Stomach (tissue), 19 donors: ENCODE measurements at places on chromosomes 6 and 20. TPM values are rescaled to one million over a fixed set of nuclear protein-coding genes. Genes with fewer than 3 reads are reported as not detected.

TFAP2A gene
- not detected for total RNA-seq

TBXT gene
- total RNA-seq: not detected

SASH1 gene
- total RNA-seq: 33.9 TPM

SMPDL3A gene
- total RNA-seq: 4.5 TPM

HSPA12B gene
- 6.1 TPM for total RNA-seq

GTSF1L gene
- not detected for total RNA-seq

TINAG gene
- 3.5 TPM for total RNA-seq

SLC13A3 gene
- not detected for total RNA-seq

HFE gene
- 7.5 TPM for total RNA-seq

DZANK1 gene
- 2.2 TPM for total RNA-seq

PRDM13 gene
- total RNA-seq: not detected

CD24 gene
- 854 TPM for total RNA-seq

TBX18 gene
- 4.6 TPM for total RNA-seq

PTPRK gene
- total RNA-seq: 287 TPM

INSM1 gene
- not detected for total RNA-seq

POU5F1 gene
- total RNA-seq: not detected

BTNL2 gene
- not detected for total RNA-seq

TNXB gene
- 71.0 TPM for total RNA-seq

GRCh38 chr20:20235681-20236080 lies 132.2 kb upstream of the INSM1 start:
- H3K36me3 ChIP-seq: no peaks in the 10 kb centered on the region
- H3K27ac ChIP-seq: no peak overlapping the region
- no peak for DNase-seq
- H3K4me1 ChIP-seq: no peaks in the 10 kb centered on the region
- no peak overlapping the region for H3K4me3 ChIP-seq
- peaks cover 6% of the 10 kb centered on the region for H3K27me3 ChIP-seq

DNA sequence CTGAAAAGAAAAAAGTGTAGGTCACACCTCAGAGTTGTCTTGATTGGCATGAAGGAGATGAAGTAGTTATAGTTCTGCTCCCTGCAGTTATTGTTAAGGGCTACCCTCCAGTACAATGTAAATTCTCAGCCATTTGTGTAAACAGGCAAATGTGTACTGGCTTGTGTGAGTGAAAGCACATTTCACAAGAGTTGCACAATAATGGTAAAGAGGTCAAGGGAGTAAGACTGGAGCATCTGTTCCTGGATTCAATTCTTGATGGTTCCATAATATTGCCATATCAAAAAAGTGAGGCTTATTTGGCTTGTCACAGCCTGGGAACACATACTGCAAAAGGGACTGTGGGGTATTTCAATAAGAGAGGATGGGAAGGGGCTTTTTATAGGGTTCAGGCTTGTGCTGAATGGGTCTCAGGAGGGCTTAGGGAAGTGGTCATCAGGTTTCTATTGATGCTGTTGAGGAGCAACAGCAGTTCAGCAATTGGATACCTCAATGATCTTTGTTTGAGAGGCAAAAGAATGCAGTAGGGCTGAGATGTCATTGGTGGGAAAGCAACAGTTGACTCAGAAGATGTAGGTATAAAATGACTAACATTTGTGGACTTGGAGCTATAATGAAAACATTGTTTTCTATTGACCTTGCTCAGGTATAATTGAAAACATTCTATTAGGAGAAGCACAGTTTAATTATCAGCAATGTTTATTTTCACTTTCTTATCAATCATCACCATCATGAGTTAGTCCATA lies 402.6 kb downstream of the BCKDHB start:
- no peak overlapping the region for H3K27ac ChIP-seq
- no peaks in the 10 kb centered on the region for H3K36me3 ChIP-seq
- no peak for DNase-seq
- no peaks in the 10 kb centered on the region for H3K4me1 ChIP-seq
- H3K4me3 ChIP-seq: no peak overlapping the region

- H3K27me3 ChIP-seq: no peaks in the 10 kb centered on the region
- H3K27ac ChIP-seq: no peak overlapping the region
- no peaks in the 10 kb centered on the region for H3K4me1 ChIP-seq
Measured at GRCh38 chr6:150202404-150202803, 59.6 kb downstream of the PPP1R14C start.

DNA sequence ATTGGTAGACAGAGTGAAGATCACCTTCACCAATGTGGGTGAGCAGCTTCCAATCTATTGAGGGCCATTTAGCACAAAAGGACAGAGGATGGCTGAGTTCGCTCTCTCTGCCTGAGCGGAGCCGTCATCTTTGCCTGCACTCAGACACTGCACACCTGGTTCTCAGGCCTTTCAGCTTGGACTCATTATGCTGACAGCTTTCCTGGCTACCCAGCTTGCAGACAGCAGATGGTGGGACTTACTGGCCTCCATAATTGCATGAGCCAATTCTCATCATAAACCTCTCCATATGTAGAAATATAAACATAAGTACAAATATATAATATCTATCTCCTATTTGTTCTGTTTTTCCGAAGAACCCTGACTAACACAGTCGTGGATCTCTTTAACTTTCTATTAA lies 13.7 kb downstream of the TBXT start:
- peak; percentile 14 for DNase-seq
- no peak overlapping the region for H3K27ac ChIP-seq
- H3K4me3 ChIP-seq: no peak overlapping the region
- H3K27me3 ChIP-seq: peaks cover 7% of the 10 kb centered on the region
- H3K4me1 ChIP-seq: no peaks in the 10 kb centered on the region
- no peaks in the 10 kb centered on the region for H3K36me3 ChIP-seq

- no peak overlapping the region for H3K4me3 ChIP-seq
- H3K36me3 ChIP-seq: no peaks in the 10 kb centered on the region
- H3K4me1 ChIP-seq: no peaks in the 10 kb centered on the region
Measured at GRCh38 chr6:71892641-71893040, 6.3 kb downstream of the RIMS1 start.

- H3K4me3 ChIP-seq: no peak overlapping the region
- no peaks in the 10 kb centered on the region for H3K4me1 ChIP-seq
Measured at GRCh38 chr6:12602951-12603672, 113.5 kb upstream of the PHACTR1 start.

GRCh38 chr6:140011537-140011936 lies 637.1 kb upstream of the CITED2 start:
- no peak overlapping the region for H3K4me3 ChIP-seq
- no peaks in the 10 kb centered on the region for H3K36me3 ChIP-seq
- H3K27me3 ChIP-seq: no peaks in the 10 kb centered on the region
- peaks cover 22% of the 10 kb centered on the region for H3K4me1 ChIP-seq
- no peak overlapping the region for H3K27ac ChIP-seq

GRCh38 chr20:10629946-10630650 lies 43.7 kb downstream of the JAG1 start:
- no peaks in the 10 kb centered on the region for H3K27me3 ChIP-seq
- no peaks in the 10 kb centered on the region for H3K4me1 ChIP-seq
- H3K4me3 ChIP-seq: no peak overlapping the region

DNA sequence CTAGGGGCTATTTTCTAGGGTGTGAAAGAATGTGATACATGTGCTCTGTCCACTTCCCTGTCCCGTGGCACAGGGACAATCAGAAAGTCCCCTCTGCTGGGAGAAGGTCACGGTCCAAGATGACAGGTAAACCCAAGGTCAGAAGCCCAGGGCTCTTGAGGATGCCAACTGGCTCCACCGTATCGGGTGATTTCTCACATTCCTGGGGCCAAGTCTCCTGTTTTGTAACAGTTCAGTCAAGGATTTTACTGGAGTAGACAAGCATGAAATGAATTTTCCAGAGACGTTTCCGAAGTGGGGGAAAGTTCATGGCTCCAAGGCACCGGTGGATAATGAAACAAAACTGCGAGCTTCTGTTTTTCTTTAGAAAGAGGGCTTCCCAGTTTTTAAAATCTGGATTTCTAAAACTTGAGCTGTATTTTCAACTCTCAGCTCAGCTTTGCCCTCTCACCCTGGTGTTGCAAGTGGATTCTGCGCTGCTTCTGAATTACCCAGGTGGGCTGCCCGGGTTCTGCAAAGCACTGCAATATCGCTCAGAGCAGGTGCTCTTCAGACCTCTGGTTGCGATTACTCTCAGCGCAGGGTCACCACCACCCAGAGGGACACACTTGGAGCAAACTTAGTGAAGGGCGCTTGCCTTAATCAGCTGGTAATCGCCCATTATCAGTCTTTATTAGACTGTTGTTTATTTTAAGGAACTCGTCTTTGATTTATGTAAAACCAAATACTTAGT lies 64.4 kb upstream of the TMEM170B start:
- H3K27me3 ChIP-seq: no peaks in the 10 kb centered on the region
- H3K36me3 ChIP-seq: no peaks in the 10 kb centered on the region
- DNase-seq: no peak

DNA sequence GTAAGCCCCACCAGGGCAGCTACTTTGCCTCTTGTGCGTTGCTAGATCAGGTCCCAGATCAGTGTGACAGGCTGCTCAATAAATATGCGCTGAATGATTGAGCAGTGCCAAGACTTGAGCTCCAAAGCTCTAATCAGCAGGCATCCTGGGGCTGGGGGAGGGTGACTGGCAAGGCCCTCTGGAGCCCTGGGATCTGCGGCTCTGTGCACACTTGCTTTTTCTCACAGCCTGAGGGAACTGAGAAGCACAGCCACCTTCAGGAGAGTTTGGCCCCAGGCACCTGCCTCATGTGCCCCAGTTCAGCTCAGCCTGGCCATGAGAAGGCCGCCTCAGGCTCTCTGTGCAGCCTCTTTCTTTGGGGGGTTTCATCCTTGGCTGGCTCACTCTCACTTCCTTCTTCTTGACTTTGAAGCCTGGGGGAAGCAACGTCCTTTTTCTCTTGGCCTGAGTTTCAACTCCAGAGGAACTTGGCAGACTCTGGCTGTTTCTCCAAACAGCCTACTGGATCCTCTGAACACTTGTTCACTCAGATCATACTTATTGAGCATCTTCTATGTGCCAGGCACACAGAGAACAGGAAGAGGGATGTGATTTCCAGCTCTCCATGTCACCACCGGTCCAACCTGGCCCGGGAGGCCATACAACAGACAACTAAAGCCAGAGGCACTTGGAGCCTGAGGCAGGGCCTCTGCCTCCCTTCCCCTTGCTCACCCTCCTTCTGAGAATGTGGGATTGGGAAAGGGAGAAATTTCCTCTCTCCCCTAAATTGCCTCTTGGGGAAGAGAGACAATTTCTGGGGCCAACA lies 114.0 kb downstream of the VEGFA start:
- H3K27ac ChIP-seq: no peak overlapping the region
- H3K27me3 ChIP-seq: no peaks in the 10 kb centered on the region
- H3K4me1 ChIP-seq: peaks cover 17% of the 10 kb centered on the region
- no peaks in the 10 kb centered on the region for H3K36me3 ChIP-seq
- no peak overlapping the region for H3K4me3 ChIP-seq

GRCh38 chr6:78844899-78845298 lies 22.5 kb upstream of the IRAK1BP1 start:
- H3K4me3 ChIP-seq: no peak overlapping the region
- DNase-seq: no peak
- no peaks in the 10 kb centered on the region for H3K36me3 ChIP-seq
- H3K27ac ChIP-seq: no peak overlapping the region
- no peaks in the 10 kb centered on the region for H3K27me3 ChIP-seq

- no peak overlapping the region for H3K4me3 ChIP-seq
- no peak for DNase-seq
- no peak overlapping the region for H3K27ac ChIP-seq
- peaks cover 14% of the 10 kb centered on the region for H3K4me1 ChIP-seq
- H3K27me3 ChIP-seq: no peaks in the 10 kb centered on the region
Measured at GRCh38 chr6:80460257-80460865, 353.9 kb downstream of the BCKDHB start.

- peak overlapping the region; percentile 79 for H3K4me3 ChIP-seq
- H3K27me3 ChIP-seq: no peaks in the 10 kb centered on the region
- no peaks in the 10 kb centered on the region for H3K36me3 ChIP-seq
- H3K27ac ChIP-seq: peak overlapping the region; percentile 94
Measured at GRCh38 chr20:25058847-25059810, 1.2 kb upstream of the ACSS1 start.

GRCh38 chr6:47075168-47075567 lies 33.0 kb upstream of the ADGRF1 start:
- H3K27me3 ChIP-seq: no peaks in the 10 kb centered on the region
- peak overlapping the region; percentile 61 for H3K27ac ChIP-seq
- DNase-seq: no peak
- no peaks in the 10 kb centered on the region for H3K36me3 ChIP-seq

DNA sequence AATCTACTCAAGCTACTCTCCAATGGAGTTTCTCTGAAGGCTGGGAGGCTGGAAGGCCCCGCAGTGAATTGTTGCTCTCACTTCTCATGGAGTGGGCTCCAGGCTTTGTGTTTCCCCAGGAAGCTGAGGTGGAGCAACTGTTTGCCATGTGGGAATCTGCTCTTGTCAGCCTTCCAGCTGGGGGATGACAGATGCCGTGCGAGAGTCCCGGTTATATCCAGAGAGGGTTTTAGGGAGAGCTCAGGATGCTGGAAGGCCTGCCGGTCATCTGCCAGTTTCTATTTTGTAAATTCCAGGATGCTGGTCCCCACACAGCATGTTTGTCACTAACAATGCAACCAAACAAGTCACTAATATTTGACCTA lies 98.2 kb upstream of the NAA20 start:
- H3K27ac ChIP-seq: peak overlapping the region; percentile 26
- no peak for DNase-seq
- no peak overlapping the region for H3K4me3 ChIP-seq
- H3K36me3 ChIP-seq: no peaks in the 10 kb centered on the region
- peaks cover 9% of the 10 kb centered on the region for H3K4me1 ChIP-seq

DNA sequence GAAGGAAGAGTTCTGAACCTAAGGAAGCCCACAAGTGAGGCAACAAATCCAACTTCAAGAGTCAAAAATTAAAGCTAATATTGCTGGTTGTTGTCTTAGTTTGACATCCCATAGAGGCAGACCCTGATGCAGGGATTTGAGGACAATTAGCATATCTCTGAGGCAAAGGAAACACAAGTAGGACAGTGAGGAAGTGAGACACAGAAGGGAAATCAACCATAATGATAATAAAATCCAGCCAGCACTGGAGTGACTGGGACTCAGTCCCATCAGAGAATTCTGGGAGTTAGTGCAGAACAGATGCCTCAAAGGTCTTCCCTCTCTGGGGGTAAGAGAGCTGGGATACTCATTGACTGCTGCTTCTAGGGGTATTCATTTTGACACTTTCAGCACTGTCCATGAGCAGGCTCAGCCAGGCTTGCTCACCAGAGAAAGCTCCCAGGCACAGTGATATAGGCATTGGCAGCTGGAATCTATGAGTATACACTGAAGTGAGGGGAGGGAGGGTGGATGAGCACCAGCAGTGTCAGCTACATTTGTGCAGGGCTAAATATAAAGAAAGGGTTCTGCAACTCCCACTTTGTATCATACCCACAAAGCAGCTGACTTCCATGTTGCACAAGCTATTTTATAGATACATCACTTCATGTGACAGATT lies 43.4 kb upstream of the SPTLC3 start:
- no peaks in the 10 kb centered on the region for H3K36me3 ChIP-seq
- peaks cover 4% of the 10 kb centered on the region for H3K27me3 ChIP-seq
- H3K27ac ChIP-seq: no peak overlapping the region
- H3K4me1 ChIP-seq: no peaks in the 10 kb centered on the region

GRCh38 chr6:67496191-67496590 lies 1138.9 kb upstream of the ADGRB3 start:
- H3K27ac ChIP-seq: no peak overlapping the region
- no peaks in the 10 kb centered on the region for H3K4me1 ChIP-seq

GRCh38 chr20:51525241-51526105 lies 17.0 kb downstream of the NFATC2 start:
- peak overlapping the region; percentile 13 for H3K27ac ChIP-seq
- peaks cover 55% of the 10 kb centered on the region for H3K4me1 ChIP-seq
- H3K4me3 ChIP-seq: no peak overlapping the region
- peaks cover 19% of the 10 kb centered on the region for H3K36me3 ChIP-seq

- H3K4me1 ChIP-seq: no peaks in the 10 kb centered on the region
- no peak overlapping the region for H3K4me3 ChIP-seq
- peak; percentile 59 for DNase-seq
- no peaks in the 10 kb centered on the region for H3K36me3 ChIP-seq
- H3K27ac ChIP-seq: no peak overlapping the region
Measured at GRCh38 chr6:52839124-52840055, 1.2 kb downstream of the GSTA5 start.
